ENCODE measurements at places on chromosomes 12 and 14.
A peak's percentile ranks its signal among the peaks of the same experiment; 100 is the strongest.

DNA sequence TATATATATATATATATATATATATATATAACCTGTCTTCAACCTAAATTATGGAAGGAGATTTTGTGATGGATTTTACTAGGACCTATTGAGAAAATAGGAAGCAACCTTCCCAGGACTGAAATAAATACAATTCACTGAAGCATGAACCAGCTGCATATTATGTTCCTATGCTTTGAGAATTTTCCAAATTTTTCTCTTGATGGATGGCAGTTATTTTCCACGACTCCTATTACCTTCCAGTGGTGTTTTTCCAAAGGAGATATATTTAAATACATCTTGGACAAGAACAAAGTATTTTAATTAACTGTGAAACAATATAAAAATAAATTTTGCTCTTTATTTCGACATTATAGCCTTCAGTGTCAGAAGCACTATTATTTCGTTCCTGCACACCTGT is 87.9 kb downstream of the TMTC1 start:
- DNase-seq = no peak

- DNase-seq = no peak
Observed at GRCh38 chr14:96205978-96206360, 1.3 kb downstream of the BDKRB2 start.

GRCh38 chr12:74051848-74052247 is 485.8 kb upstream of the ATXN7L3B start:
- DNase-seq = no peak

GRCh38 chr12:7060353-7060954 is at the start of gene C1S:
Gene C1S (plus strand): TSS chr12:7060718. CDS start chr12:7061913, 1,195 bp downstream.
- peak; percentile 37 for DNase-seq

DNA sequence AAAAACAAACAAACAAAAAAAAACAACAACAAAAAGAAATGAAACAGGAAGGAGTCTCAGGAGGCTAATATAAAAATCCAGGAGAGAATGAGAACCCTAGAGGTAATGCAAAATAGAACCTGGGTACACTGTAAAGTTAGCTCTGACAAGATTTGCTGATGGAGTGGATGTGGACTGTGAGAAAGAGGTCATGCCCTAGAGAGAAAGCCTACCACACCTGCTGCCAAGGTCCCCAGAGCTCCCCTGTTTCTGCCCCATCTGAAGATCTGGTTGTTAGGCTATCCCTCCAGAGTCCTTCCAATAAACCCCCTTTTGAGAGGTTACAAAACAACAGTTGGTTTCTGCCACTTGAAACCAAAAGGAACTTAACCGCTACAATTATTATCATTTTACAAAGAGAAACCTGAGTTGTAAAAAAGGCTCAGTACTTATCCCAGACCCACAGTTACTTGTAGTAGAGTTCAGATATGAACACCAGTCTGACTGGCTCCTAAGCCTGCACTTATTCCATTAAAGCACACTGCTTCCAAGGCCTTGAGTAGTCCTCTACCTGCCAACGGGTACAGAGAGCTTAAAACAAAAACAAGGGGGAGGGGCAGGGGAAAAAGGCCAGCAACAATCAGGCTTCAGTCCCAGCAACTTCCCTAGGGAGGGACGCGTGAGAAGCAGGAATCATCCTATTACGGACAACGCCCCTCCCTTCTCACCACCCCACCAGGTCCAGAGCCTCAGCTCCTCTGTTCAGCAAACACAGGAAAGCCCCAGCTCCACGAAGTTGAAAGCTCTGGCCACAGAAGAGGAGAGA is 27.7 kb downstream of the PPP1R13B start:
- no peak for DNase-seq

DNA sequence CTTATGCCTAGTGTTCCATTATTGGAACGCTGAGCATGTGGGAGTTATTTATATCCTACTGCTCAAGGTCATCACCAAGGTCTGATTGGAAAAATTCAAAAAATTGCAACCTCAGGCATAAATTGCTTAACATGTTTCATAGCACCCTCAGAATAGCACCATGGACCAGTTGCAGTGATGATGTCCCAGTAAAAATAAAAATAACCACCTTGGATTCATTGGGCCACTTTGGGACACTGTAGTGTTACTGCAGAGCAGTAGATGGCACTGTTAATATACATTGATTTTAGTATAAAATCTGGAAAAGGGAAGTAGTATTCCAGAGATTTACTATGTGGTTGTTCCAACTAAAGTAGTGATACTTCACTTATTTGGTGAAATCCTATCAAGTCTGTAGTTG is 31.0 kb upstream of the PTCSC3 start:
- DNase-seq = no peak

GRCh38 chr12:21941506-21942376 is 515 bp upstream of the ABCC9 start:
- no peak for DNase-seq

- no peak for DNase-seq
Observed at GRCh38 chr12:117552971-117553370, 191.5 kb upstream of the NOS1 start.

DNA sequence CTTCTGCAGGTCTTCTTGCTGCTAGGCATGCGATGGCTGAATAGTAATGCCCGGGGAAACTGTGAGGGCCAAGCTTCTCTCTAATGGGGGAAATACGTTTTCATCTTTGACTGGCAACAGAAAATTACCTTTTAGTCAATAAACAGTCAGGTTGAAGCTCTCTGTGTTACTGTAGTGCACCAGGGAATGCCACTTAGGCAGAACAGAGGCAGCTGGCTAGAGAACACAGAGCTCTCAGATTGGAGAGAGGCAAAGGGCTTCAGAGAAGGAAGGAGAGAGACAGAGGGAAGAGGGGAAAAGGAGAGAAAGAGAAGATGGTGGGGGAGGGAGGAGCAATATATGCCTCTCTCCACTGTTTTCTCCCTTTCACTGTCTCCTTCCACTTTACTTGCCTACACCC is 6.7 kb downstream of the HSD17B6 start:
- DNase-seq = no peak

All from T1000 (cell line).